ENCODE measurements at places on chromosomes 2 and 18.

DNA sequence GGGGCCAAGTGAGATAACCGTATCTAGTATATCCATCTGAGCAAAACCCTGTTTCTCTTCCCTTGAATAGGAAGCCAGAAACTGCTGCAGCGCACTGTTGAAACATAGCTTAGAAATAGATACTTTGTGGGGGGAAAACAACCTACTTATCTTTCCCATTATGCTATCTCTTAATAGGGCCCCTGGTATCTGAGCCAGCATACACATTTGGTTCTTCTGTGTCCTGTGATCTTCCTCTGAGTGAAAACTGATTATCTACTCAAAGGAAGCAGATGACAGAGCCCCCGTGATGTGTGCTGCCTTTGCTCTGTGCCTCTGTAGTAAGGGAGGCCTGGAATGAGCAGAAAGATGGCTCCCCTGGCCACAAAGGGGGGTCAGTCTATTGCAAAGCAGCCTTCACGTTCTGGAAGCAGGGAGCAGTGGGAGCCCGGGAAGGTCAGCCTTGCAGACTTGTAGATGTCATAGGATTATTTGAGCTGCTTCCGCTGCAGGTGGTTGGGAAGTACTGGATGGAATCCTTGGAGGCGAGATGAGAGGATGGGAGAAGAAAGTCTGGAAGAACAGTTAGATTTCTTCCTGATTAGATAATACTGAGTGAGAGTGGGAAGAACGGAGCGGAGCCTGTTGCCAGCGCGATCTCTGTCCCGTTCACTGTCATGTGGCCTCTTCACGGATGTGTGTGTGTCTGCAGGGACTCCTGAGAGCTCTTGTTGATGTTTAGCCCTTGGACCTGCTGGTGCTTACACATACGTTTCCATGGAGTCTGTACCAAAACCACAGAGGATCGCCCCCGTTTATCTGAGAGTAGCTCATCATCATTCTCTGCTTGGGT is 150.1 kb downstream of the AGAP1 start:
- no peak for DNase-seq

- no peak for DNase-seq
Observed at GRCh38 chr2:222805591-222806304, 55.1 kb upstream of the ACSL3 start.

DNA sequence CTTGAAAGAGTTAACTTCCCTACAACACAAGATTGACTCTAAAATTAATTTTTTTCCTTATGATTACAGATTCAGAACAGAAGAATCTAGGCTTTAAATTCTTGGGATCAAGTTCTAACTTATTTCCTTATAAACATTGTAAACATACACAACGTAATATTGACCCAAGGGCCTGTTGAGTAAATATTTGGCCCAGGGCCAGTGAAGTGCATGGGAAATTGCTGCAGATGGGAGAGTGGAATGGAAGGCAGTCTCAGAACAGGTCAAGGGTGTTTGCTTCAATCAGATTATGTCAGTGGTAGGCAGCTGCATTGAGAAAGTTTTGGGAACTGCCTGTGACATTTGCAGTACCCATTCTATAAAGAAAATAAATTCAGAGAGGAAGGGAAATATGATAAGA is 137.6 kb downstream of the MYO1B start:
- DNase-seq = no peak

- no peak for DNase-seq
Observed at GRCh38 chr2:152525277-152525838, 190.4 kb downstream of the FMNL2 start.

- DNase-seq = no peak
Observed at GRCh38 chr18:75757951-75758350, 330.4 kb upstream of the SMIM21 start.

DNA sequence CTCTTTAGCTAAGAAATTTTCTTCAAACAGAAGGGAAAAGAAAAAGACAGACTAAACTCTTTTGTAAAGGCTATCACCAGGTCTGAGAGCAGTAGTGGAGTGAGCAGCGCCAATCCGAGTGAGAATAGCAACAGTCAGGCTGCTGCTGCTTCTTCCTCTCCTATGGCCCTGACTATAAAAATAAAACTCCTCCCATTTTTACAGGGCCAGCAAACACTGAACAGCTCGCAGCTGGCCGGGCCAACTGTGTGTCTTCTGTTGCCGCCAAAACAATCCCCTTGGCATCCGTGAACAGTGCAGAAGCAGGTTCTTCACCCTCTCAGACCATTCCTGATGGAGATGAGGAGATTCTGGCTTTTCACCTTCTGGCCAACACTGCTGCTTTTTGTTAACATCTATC is 124.5 kb downstream of the CNTNAP5 start:
- no peak for DNase-seq

DNA sequence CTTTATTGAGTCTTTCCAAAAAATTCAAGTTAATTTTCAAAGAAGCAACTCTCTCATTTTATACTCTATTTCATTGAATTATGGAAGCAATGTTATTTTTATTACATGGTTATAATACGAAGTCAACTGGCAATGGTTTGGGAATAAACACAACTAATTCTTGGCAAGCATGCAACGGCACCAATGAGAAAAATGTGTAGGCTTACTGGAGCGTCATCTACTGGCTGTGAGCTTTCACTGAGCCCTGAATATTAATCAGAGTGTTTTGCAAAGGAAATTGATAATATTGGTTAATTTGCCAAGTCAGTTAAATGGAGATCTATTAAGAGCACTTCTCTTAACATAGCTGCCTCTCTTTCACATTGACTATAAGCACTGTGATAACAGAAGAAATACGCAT is 163.9 kb downstream of the IKZF2 start:
- DNase-seq = no peak
